ENCODE measurements at places on chromosomes 5 and 9.

DNA sequence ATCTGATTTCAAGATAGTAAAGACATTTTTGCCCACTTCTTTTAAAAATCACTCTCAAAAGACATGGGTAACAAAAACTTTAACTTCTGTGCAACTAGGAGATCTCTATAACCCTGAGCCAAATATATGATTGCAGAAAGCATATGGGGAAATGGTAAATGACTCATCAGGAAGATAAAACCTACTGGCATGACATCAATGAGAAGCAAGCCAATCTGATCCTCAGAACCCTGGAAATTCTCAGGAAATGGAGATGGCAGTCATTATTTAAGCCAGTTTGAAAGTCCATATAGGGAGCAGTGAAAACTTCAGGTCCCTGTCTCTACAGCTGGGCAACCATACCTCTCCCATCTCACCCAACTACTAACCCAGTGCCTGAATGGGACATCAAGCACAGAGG, 249.7 kb upstream of the NREP start:
- DNase-seq = no peak

DNA sequence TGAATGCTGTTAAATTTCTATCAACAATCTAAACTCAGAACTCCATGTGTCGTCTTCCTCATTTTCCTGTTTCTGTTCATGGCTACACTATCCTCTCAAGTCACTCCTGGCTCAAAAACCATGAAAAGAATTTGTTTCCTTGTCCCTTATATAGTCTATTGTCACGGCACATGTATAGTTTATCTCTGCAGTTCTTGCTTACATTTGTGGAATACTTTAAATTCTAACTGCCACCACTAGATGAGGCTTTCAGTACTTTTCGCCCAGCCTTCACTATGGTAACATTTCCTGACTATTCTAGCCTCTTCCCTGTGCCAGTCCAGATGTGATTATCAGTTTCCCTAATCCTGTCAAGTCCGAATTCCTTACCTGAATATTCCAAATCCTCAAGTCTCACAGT, 34.6 kb downstream of the PKD2L2 start:
- no peak for DNase-seq

- DNase-seq = no peak
Observed at GRCh38 chr9:88897081-88897480, 94.2 kb upstream of the S1PR3 start.

- DNase-seq = no peak
Observed at GRCh38 chr9:6334305-6334704, 6.1 kb downstream of the TPD52L3 start.

All from HAP-1 (cell line).